ENCODE measurements at places on chromosomes 11 and 22.

- no peak for DNase-seq
Measured at GRCh38 chr11:2761131-2762030, 61.6 kb upstream of the KCNQ1OT1 start.

DNA sequence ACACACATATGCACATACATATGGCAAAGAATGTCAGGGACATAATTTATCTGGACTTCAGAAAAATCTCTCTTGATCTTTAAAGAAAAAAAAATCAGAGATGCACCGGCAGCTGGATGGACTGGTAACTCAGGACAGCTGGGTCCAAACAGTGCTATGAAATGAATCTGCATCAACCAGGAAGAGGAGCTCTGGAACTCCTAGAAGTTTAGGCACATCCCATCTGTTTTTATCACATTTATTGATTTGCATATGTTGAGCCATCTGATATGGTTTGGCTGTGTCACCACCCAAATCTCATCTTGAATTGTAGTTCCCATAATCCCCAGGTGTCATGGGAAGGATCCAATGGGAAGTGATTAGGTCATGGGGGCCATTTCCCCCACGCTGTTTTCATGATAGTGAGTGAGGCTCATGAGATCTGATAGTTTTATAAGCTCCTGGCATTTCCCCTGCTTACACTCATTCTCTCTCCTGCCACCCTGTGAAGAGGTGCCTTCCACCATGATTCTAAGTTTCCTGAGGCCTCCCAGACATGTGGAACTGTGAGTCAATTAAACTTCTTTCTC is 87.7 kb upstream of the AKIP1 start:
- DNase-seq = no peak

DNA sequence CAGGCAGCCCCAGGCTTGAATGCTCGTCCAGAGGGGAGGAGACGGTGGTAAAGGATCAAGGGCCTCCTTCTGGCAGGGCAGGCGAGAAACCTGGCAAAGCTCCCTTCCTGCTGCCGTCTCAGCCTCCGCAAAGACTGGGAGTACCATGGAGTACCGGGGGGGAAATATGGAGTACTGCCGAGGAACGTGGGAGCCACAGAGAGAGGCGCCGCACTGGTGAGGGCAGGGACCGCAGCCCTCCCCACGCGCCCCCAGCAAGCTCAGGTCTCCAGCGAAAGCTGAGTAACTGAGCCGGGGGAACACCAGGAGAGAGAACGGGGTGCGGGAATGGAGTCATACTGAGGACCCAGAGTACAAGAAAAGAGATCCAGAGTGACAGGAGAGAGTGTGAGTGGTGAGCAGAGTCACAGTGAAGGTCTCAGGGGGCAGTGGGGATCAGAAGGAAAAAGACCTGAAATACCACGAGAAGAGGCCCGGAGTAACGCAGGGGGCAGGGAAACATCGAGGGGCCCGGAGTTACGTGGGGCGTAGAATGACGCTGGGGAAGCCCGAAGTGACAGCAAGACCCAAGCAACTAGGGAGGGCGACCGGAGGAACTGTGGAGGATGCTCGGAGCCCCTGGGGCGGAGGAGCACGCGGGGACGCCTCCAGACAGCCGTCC is 740 bp downstream of the EML3 start:
- DNase-seq = peak; percentile 48

DNA sequence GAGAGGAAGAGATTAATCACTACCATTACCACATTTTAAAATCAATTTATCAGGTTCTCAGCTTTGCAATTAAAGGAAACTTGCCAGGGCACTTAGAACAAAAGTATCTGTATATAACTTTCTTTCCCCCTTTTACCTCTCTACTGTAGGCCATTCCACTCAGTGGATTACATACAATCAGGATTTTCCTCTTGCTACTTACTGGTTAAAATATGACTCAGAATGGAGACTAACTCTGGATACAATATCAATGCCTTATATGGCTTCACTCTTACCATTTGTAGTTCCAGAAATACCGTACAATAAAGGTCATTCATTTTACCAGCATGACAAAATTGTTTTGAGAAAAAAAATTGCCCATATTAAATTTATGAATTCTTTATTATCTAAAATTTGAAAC is 706.8 kb downstream of the KCNA4 start:
- DNase-seq = peak; percentile 59

DNA sequence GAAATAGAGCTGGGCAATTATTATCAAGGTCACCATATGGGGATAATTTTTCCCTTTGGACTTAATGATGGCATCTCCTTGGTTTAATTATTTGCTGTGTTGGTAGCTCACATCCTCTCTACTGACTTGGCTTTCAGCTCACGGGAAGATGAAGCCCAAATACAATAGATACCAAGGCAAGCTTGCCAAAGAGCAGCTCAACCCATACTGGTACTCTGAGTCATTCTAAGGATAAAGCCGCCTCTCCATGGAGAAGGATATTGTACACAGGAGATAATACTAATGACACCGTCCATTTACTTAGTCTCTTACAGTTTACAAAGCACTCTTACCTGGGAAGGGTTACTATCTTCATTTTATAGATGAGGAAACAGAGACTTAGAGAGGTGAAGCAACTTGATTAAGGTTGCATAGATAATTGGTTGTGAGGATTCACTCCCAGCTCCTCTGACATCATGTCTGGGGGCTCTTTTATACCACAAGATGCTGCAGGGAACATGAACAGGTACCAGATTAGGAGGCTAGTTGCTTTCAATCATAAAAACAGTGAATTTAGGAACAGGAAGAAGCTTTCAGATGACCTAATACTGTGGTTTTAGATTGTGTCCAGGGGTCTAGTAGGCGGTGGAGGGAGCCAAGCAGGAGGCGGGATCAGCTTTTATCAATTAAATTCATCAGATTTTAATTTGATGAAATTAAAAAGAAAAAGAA is 48.3 kb upstream of the PICALM start:
- no peak for DNase-seq

DNA sequence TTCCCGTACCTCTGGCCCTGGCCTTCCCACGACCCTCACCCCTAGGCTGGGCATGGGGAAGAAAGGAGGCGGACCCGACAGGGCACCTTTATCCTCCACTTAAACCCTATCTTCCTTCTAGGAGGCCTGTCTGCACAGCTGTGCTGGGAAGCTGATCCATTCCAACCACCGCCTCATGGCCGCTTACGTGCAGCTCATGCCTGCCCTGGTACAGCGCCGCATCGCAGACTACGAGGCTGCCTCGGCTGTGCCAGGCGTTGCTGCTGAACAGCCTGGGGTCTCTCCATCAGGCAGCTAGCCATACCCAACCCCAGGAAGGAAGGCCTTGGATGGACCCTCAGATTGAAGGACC is 599 bp downstream of the TIMM10B start:
- DNase-seq = no peak

- no peak for DNase-seq
Measured at GRCh38 chr11:36288442-36289225, 590 bp downstream of the COMMD9 start.

- no peak for DNase-seq
Measured at GRCh38 chr11:100816823-100817222, 129.7 kb downstream of the ARHGAP42 start.

- DNase-seq = peak; percentile 97
Measured at GRCh38 chr11:111735262-111736116, 30.7 kb downstream of the PPP2R1B start.

Data from COLO829 (cell line).